Pancreas (tissue), 10 donors: ENCODE measurements at places on chromosomes 12 and 14. TPM values are rescaled to one million over a fixed set of nuclear protein-coding genes. Genes with fewer than 3 reads are reported as not detected.

DNA sequence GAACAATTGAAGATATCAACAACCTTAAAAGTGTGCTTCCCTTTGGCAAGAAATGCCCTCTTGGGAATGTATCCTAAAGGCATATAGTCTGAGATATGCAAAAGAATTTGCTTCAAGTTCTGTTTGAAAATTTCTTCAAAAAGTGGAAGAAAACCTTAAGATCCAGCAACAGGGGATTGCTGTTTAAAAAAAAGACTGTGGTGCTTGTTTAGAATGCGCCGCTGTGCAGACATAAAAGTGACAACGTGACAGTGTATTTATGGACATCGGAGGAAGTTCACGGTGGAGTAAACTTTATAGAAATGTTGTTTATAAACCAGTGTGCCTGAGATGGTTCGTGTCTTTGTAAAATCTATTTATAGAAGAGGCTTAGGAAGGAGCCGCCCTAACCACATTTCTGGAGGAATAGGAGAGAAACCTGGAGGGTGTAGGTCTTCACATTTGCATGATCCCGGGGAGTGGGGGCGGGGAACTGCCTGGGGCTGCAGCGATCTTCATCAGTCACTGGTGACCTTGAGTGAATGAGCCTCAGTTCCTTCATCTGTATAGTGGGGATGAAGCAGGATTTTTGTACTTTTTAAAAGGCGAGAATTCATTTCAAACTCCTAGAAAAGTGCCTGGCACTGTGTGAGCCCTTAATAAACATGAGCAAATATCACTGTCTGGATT is 27.5 kb downstream of the ADGRD1 start:
- no peak for DNase-seq

- no peak for DNase-seq
Measured at GRCh38 chr14:104187931-104188726, 49.7 kb downstream of the KIF26A start.

DNA sequence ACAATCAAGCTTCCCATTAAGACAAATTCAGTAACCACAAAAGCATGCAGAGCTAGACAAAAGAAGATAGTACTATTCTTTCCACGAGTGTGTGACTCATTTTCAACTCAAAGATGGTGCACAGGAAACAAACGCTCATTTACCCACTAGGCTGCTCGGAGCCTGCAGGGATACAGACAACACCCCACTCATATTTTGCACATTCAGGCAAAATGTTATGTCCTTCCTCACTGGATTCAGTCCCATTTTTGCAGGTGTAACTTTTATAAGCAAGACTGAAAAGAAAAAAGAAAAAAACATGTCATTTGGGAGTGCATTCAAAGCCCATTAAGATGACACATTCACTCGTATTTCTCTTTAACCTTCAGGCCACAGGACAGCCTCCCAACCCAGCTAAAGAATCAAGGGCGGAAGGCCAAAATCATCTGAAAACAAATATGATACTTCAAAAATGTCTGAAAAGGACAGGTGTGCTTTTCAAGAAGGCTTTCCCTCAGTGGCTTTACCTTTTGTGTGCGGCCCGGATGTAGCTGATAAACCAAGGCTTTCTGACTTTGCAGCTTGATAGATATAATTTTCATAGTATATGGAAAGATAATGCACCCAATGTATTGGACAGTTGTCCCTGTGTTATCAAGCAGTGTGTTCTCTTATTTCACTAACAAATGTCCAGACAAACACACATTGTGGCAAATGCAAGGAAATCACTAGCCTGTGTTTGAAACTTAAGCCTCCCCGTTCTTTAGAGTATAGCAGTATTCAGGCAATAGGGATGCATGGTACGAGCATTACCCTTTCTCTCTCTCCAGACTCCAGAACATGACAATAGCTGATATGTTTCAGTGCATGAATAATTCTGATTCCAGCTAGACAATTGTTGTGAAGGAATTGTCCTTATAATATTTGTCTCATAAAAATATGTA is 147.8 kb upstream of the KRR1 start:
- no peak for DNase-seq

The GPR162 gene
- total RNA-seq = 0.41 TPM

GRCh38 chr12:79174626-79175025 is 310.1 kb downstream of the SYT1 start:
- DNase-seq = no peak

The VIPAS39 gene
- 9.2 TPM for total RNA-seq

GRCh38 chr12:131641315-131641714 is 69.6 kb upstream of the SFSWAP start:
- DNase-seq = no peak

- no peak for DNase-seq
Measured at GRCh38 chr12:119181944-119182343, 3.2 kb downstream of the HSPB8 start.

DNA sequence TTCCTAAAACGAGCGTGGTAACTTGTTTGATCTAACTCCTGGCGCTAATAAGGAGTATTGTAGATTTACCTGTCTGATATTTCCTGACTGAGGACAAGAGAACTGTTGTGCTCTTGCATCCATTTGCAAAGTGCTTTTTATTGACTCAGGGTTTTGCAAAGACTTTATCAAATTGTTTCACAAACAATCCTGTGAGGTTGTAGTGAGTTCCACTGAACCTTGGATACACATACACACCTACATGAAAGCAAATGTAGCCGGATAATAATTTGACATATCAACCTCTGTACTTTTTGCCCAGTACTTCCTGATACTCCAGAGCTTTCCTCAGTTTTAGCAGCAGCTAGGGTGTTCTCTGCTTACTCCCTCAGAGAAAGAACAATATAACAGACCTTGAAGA is 6.7 kb upstream of the PTGER2 start:
- no peak for DNase-seq

- no peak for DNase-seq
Measured at GRCh38 chr12:84336231-84336630, 576.4 kb downstream of the SLC6A15 start.

- DNase-seq = peak; percentile 71
Measured at GRCh38 chr14:29906256-29906870, 21.3 kb downstream of the PRKD1 start.

GRCh38 chr12:24519759-24520158 is 429.1 kb downstream of the BCAT1 start:
- no peak for DNase-seq

DNA sequence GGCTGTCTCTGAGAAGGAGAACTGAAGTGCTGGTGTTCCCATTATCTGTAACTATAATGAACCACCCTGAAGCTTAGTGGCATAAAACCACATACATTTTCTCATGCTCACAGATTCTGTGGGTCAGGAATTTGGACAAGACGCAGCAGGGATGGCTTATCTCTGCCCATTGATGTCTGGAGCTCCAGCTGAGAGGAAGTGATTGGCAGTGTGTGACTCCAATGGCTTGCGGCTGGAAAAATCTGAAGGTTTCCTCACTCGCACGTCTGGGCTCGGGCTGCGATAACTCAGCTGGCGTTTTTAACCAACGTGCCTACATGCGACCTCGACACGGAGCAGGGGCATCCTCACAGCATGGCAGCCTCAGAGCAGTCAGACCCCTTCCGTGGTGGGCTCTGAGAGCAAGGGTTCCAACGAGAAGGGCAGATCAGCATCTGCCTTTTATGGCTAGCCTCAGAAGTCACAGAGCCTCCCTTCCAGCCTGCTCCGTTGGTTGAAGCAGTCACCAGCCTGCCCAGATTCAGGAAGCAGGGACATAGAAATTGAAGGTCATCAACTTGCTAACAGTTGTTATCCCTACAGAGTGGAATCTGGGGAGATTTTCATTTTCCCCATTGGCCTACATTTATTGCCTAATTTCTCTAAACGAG is 143.3 kb upstream of the BCL2L14 start:
- no peak for DNase-seq

GRCh38 chr12:76909290-76909689 is 30.5 kb upstream of the CSRP2 start:
- no peak for DNase-seq

- DNase-seq = no peak
Measured at GRCh38 chr12:127558361-127558760, 708.6 kb upstream of the TMEM132C start.

GRCh38 chr12:120356567-120357030 is 12.4 kb downstream of the MSI1 start:
- DNase-seq = peak; percentile 72

GRCh38 chr14:103073876-103074728 is 9.9 kb upstream of the LBHD2 start:
- DNase-seq = no peak

DNA sequence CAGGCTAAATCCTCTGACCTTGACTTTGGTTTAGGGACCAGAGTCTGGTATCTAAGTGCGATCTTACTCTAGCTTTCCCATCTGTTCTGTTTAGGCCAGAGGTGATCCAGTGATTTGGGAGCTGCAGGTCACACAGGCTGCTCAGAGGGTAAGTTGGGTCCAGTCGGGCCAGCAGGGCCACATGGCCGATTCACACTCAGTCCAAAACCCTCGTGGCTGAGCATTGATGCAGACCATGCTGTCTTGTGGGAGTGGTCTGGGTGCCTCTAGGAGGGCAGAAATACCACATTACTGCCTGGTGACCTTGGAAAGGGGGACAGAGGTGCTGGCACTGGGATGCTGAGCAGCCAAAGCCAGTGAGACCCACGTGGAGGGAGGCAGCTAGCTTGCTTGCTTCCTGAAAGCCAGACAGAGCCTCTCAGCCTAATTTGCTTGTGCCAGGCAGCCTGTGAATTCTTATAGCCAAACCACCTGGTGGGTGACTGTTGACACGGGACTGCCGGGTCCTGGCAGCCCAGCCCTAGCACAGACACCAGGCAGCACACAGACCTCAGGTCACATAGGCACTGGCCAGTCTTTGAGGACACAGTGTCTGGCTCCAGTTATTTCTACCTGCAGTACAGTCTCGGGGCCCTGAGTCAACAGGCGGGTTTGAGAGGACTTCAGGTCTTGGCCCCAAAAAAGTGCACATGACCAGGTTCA is 31.7 kb downstream of the ESRRB start:
- DNase-seq = peak; percentile 62

The VRTN gene
- not detected for total RNA-seq

GRCh38 chr12:52066346-52067080 is 3.3 kb upstream of the ATG101 start:
- no peak for DNase-seq

GRCh38 chr14:61147381-61147821 is 133.7 kb downstream of the TMEM30B start:
- DNase-seq = no peak

- DNase-seq = no peak
Measured at GRCh38 chr12:104501660-104502059, 44.9 kb downstream of the CHST11 start.

DNA sequence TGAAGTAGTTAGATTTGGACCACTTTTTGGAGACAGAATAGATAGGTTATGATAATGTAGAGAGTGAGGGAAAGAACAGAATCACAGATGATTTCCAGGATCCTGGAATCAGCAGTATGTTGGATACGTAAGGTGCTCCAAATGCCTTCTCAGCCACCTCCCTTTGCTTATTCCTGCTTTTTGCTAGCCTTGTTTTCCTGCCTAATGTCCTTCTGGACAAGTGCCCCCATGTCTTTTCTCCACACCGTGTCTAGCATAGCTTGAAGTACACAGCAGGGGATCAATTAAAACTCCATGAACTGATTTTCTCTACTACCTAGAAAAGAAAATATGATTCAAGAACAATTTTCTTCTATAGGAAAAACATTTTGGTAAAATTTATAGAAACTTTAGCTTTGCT is 144.0 kb downstream of the SYT1 start:
- no peak for DNase-seq

DNA sequence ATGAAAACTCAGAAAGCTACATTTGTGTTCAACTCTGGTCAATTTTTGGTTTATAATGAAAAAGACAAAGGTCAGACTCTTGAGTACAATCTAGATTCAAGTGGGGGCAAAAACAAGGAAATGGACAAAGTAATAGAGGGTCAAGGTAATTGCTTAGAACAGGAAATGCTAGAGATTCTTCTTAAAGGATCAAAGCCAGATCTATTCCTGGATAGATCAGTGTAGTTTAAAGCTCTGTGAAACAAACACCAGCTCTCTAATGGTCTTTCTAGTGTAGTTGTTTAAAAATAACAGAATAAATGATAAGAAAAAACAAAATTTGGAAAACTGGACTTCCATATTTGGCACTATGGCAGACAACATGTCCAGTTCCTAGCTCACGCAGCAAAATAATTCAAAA is 70.7 kb upstream of the SLC8A3 start:
- DNase-seq = no peak

DNA sequence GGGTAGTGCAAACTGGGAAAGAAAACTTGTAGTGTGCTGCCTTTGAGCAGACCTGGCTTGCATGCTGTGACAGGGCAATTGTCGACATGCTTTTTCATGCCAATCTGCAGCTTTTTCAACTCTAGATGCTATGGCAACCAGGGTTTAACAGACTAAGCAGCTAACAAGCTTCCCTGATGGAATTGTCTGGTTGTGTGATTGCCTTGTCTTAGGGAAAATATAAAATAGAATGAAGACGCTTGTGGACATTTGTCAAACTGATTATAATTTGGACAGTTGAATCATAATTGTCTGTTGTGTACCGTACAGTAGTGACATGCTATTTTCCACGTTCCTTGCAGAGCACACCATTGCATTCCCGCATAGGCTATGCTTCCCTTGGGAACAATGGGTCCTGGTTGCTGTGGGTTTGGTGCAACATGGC is 113.0 kb downstream of the FOXG1 start:
- DNase-seq = no peak

The SMIM41 gene
- total RNA-seq = not detected

- no peak for DNase-seq
Measured at GRCh38 chr12:112198120-112198733, 72.9 kb downstream of the TRAFD1 start.

The CTSG gene
- total RNA-seq = 0.14 TPM

GRCh38 chr12:110123919-110124268 is 263 bp upstream of the IFT81 start:
- no peak for DNase-seq

DNA sequence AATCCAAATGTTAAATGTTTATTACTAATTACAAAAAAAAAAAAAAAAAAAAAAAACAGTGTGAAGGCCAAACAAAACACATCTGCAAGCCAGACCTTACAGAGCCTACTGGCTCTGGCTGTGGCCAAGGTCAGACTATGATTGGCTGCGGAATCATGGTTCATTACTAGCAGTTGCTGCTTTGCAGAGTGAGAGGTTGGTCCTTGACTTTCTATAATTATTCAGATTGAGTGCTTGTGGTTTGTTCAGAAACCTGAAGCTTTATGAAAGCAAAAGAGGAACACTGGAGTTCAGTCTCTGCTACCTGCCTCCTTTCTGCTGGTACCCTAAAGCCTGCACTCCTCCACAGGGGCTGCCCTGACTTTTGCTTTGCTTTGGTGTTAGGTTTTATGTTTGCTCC is 550.9 kb downstream of the BCL11B start:
- no peak for DNase-seq

The TAS2R9 gene
- total RNA-seq = not detected

The ARMH4 gene
- total RNA-seq = 0.32 TPM

DNA sequence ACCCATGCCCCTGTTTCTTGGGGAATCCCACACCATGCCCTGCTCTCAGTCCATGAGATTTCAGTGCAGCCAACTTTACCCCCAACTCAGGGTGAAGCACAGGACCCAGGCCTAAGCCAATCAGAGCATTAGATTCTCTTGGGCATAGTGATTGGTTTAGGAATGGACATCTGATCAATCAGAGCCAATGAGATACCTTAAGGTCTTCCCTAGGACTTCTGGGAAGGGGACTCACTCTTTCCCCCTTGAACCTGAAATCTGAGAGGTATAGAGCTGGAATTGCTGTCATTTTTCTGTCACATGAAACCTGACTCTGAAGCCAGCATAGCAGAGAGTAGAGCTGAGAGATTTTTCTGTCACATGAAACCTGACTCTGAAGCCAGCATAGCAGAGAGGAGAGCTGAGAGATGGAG is 127.1 kb downstream of the ZFP36L1 start:
- no peak for DNase-seq

- DNase-seq = no peak
Measured at GRCh38 chr14:72478471-72478893, 415.4 kb downstream of the DPF3 start.

The BIN2 gene
- 1.7 TPM for total RNA-seq

- no peak for DNase-seq
Measured at GRCh38 chr12:51434305-51434704, 9.7 kb downstream of the SLC4A8 start.
